ENCODE measurements at places on chromosomes 7 and 10.

DNA sequence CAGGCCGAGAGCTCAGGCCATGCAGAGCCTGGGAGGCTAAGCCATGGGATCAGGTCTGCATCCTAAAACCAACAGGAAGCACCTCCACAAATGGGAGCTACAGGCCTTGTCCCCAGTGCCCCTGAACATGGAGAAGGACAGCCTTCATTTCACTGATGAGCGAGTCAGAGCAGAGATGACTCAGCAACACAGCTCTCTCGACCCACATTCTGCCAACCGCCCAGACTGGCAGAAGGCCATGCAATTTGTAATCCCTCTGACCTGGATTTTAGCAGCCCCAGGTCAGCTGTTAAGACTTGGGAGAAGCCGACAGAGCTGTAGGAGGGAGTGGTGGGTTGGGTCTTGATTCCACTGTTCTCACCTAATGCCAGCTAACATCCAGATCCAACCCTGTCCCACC is 25.5 kb downstream of the VOPP1 start:
- no peak for DNase-seq

DNA sequence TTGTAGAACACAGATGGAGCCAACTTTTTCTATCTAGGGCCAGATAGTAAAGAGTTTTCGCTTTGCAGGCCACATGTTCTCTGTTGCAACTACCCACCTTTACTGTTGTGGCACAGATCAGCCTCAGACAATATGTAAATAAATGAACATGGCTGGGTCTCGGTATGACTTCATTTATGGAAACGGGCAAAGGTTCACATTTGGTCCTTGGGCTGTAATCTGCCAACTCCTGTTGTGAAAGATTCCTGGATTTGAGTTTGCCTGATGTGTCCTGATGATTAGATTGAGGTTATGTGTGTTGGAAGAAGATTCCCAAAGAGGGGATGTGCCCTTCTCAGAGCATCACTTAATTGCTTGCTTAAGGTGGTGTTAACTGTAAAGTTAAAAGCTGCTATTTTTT is 38.2 kb downstream of the RBM20 start:
- no peak for DNase-seq

DNA sequence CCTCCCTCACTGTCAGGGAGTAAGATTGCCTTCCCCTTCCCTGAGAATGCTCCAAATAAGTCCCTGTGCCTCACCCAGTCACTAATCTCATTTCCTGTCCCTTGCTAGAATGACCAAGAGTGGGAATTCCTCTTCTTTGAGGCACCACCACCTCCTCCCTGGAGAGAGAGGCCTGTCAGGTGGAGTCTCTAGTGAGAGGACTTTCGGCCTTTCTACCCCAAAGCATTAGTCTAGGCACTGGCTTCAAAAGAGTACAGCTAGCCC is 145.0 kb downstream of the PTPN20 start:
- no peak for DNase-seq

GRCh38 chr7:36157527-36158320 is 4.7 kb downstream of the EEPD1 start:
- no peak for DNase-seq

DNA sequence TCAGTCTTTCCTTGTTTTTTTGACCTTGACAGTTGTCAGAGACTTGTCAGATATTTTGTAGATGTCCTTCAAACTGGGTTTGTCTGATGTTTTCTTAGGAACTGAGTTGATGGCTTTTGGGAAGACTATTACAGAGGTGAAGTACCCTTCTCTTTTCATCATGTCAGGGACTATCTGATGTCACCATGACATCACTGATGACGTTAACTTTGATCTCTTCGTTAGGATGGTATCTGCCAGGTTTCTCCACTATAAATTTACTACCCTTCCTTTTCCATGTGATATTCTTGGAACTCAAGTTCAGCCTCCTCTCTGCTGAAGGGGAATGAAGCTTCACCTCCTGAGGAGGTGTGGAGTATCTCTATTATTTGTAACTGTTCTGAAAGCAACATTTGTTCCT is 78.5 kb downstream of the SUGCT start:
- no peak for DNase-seq

DNA sequence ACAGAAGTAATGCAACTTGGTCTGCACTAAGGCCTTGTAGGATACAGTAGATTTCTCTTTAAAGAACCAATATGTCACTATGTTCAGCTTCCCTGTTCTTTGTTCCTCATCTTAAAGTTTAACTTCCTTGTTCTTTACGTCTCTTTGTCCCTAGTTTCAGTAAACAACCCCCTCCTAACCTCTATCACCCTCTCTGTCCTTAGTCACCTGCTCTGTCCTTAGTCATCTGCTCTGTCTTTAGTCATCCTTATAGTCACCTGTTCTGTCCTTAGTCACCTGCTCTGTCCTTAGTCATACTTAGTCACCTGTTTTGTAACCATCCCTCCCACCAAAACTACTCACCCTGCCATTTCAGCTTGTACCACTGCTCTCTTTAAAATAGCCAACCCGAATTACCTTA is 144.6 kb upstream of the TMEM106B start:
- no peak for DNase-seq

DNA sequence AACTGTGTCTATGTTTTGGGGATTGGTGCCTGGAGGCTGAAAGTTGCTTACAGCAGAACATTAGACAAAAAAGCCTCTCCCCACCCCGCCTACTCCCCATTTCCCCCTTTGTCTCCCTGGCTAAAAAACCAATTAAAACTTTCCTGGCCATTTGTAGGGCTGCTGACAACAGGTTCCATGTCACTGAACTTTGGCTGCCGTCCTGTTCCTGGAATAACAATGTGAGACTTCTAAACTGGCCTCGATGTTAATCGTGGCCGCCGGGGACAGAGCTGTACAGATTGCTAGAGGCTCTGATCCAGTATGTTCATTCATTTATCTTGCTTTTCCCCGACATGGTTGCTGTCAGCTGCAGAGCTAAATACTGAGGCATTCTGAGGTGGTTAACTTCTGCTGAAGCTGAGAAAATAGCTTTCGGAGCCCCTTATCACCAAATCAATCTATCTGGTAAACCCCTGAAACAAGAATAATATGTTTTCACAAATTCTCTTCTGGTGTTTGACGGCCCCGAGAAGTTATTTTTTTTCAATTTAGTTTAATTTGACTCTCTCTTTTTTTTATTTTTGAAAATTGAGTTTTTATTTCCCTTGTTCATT is 271.6 kb downstream of the GFRA1 start:
- no peak for DNase-seq

GRCh38 chr10:3077940-3078630 is 10.7 kb downstream of the PFKP start:
- DNase-seq = peak; percentile 22

DNA sequence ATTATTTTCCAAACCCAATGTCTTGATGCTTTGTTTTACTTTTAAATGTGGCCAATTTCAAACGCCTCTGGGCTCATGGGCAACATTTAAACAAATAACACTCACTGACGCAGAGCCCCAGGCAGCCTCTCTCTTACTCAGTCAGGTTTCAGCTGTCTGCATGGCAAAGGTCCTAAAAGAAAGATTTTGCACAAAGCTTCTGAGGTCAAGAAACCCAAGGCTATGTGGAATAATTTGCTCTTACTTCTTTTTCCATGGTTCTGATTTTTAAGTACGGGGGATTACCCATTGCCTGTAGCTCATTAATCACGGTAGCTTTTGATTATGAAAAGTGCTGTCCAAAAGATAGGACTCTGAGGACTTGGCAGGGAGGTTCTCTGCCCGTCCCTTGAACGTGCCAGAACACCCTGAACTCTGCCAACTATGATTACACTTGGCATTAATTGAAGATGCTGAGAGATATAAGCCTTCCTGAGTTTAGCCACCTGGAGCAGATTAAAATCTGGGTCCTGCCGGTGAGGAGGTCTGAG is 14.1 kb upstream of the MSRB2 start:
- no peak for DNase-seq

DNA sequence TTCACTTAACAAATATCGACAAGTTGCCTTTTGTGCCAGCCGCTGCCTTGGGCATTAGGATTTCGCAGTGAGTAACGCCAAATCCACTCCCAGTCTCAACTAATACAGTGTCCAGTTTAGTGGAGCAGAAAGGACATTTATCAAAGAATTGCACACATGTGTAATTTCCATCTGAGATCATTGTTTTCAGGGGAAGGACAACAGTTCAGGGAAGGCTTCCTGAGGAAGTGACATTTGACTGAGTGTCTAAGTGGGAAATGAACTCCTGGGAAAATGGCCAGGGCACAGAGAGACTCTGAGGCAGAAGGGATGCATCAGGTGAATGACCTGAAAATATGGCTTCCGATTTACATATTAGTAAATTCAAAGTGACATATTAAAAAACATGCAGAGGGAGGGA is 89.4 kb downstream of the ITGA8 start:
- DNase-seq = no peak

DNA sequence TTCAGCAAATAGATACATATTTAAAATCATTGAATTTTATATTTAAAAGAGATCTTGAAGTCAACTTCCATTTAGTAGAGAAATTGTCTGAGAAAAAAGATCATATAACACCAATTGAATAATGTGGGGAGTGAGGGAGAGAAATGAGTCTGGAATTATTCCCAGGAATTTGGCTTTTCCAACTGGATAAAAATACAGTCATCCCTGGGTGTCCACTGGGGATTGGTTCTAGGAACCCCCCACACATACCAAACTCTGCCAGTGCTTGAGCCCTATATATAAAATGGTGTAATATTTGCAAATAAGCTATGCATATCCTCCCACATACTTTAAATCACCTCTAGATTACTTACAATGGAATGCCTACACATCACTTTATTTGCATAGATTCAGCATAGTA is 162.8 kb upstream of the SEMA3C start:
- no peak for DNase-seq

DNA sequence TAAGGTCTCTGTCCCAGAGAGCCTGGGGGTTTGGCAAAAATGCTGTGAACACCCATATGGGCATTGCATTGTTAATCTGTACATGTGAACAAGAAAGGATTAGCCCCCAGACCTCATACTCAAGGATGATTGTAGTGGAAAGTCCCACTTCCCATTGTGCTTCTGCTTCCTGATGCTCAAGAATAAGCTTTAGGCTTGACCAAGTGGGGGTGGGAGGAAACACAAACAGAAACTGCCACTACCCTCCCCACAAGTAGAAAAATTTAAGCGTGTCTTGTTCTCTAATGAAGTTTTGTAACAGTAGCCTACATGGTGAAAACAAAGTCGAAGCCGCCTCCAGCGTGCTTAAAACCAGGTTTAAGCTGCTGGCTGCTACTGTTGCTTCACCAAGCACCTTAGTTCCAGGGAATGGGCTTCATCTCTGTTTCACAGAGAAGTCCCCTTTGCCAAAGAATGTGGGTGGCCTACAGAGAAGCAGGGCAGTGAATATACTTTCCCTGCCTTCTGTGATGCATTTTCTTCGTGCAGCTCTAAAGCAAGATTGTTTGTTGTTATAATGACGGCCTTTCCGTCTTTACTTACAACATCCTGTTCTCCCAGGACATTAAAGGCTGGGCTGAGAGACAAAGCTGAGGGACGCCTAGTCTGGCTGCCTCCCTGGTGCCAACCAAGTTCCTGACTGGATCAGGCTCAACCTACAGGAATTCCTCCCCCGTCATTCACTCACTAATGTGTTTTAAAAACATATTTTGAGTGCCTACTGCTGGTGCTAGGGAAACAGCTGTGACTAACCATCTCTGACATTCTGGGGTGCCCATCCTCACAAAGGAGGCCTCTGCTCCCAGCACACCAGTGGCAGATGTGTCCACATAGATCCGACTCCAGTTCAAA is 32.1 kb upstream of the CCSER2 start:
- no peak for DNase-seq

DNA sequence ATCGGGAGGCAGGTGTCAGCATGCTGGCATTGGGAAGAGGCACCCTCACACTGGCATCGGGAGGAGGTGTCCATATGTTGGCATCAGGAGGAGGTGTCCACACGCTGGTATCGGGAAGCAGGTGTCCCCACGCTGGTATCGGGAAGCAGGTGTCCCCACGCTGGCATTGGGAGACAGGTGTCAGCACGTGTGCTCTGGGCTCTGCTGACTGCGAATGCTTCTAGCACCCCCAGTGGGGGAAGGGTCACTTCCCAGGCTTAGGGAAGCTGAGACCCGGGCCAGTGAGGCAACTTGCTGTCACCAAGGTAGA is 92.5 kb upstream of the IKZF1 start:
- DNase-seq = no peak

DNA sequence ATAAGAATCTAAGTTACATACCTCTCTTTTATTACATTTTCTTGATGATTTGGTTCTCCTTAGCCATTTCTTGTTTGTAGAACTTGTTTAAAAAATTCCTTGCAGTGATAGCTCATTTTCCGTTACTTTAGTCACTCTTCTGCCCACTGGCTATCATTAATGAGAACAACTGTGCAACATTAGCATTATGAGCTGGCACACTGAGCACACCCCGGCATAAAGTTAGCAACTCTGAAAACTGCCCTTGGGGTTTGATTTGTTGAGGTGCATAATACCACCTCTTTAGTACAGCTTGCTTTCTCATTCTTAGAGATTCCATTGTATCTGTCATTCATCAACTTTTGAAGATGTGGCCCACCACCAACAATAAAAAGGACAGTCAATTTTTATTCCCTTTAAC is 87.6 kb upstream of the ADCY1 start:
- DNase-seq = no peak

- DNase-seq = no peak
Observed at GRCh38 chr7:55534262-55534915, 37.9 kb downstream of the VOPP1 start.

- no peak for DNase-seq
Observed at GRCh38 chr10:126977216-126977615, 72.0 kb downstream of the DOCK1 start.

- no peak for DNase-seq
Observed at GRCh38 chr7:113880559-113880958, 38.2 kb downstream of the PPP1R3A start.

- no peak for DNase-seq
Observed at GRCh38 chr7:158952776-158953175, 96.4 kb downstream of the DYNC2I1 start.

DNA sequence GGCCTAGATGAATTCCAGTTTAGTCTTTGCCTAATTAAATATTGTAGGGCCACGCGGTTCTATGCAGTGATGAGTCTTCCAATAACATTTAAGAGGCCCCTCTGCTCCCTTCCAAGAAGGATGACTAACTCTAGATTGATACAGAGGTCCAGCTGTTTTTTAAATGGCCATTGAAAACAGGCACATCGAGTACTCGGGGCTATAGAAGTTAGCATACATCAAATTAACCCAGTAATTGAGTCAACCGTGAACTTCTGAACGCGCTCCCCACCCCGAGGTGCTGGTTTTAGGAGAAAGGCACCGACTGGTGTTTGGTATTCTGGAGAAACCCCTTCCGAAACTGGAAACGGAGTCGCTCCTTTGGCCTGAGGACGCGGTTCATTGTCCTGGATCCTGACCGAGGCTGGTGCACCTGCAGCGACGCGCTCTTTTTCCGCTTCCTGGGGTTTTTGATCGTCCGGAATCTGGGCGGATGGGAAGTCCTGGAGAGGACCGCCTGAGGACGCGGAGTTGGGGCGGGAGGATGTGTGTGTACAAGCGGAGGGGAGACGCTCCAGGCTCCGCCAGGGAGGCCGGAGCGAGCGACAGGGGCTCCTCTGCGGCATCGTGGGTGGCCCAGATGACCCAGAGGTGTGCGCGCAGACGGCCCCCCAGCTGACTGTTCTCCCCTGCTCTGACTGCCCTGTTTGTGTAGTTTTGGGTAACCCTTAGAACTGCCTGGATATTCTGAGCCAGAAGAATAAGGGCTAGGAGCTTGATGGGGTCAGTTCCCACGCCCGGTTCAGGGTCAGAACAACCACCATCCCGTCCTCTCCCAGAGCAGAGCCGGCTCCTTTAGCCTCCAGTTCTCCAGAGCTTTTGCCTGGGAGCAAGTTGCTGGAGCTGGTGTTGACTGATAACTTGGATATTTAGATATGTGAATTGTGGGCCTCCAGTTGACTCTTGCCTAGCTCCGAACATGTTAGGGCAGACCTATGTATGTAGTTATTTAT is 711 bp downstream of the FAM221A start:
- DNase-seq = peak; percentile 50

- no peak for DNase-seq
Observed at GRCh38 chr10:78362406-78363022, 328.9 kb downstream of the RPS24 start.
